Suprapubic skin (tissue), 4 donors: ENCODE measurements at places on chromosomes 16 and 17. TPM values are rescaled to one million over a fixed set of nuclear protein-coding genes. Genes with fewer than 3 reads are reported as not detected.

DNA sequence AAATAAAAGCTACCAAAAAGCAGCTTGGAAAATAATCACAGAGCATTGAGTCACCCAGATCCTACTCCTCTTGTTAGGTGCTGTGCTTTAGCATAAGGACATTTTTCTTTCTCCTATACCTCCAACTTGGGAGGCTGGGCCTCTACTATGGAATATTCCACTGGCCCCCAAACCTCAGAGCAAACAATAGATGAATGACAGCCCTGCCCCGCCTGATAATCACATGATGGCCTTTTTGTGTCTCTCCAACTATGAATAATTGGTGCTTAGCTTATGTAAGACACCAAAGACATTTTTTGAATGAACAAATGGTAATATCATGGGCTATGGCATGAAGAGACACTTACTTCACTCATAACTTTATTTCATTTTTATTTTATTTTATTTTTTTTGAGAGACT, 250.2 kb downstream of the GRIN2A start:
- no peak for DNase-seq

- DNase-seq = no peak
Observed at GRCh38 chr16:27691721-27692120, 141.8 kb downstream of the KATNIP start.

- DNase-seq = no peak
Observed at GRCh38 chr16:53982631-53983042, 278.7 kb downstream of the FTO start.

GRCh38 chr17:42053731-42054500, 3.5 kb upstream of the C17orf113 start:
- no peak for DNase-seq

- DNase-seq = no peak
Observed at GRCh38 chr16:88830258-88830657, 18.5 kb upstream of the APRT start.

GRCh38 chr17:68100000-68100641, 64.6 kb downstream of the KPNA2 start:
- DNase-seq = no peak

DNA sequence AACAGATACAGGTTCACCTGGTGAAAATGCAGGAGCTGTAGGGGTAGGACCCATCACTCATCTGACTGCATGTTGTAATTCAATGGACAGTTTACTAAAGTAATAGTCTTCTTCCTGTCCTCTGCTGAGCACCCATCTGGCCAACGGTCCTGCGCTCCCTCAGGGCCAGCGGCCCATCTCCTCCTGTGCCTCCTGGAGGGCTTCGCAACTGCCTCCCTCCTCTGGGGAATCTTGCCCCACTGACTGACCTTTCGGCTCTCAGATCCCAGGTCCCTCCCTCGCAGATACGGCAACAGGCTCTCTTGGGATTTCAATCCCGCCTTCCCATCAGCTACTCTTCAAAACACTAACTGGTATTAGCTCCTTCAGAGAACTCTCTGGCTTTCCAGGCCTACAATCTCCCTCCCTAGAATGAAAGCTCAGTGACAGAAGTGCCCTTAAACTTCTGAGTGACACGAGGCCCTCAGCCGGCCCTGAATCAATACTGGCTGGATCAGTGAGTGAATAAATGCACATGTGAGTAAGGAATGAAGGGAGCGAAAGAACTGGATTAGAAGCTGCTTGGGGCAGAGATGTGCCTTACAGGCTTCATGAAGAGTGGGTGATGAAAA, 1.3 kb downstream of the PEMT start:
- no peak for DNase-seq

The GALK1 gene
- 15.2 TPM for total RNA-seq
